ENCODE measurements at places on chromosomes 3 and 15.

- DNase-seq, result no peak
Observed at GRCh38 chr3:103446953-103447629, 1012.3 kb downstream of the ZPLD1 start.

GRCh38 chr3:137012097-137012501 is 54.3 kb downstream of the IL20RB start:
- DNase-seq, result no peak

GRCh38 chr15:72968531-72968922 is 83.7 kb upstream of the NEO1 start:
- DNase-seq, result no peak

GRCh38 chr15:81418891-81419290 is 44.9 kb upstream of the TMC3 start:
- no peak for DNase-seq

- DNase-seq, result no peak
Observed at GRCh38 chr3:12545473-12545791, at the start of gene MKRN2OS. MKRN2OS (minus strand) TSS chr3:12545499; CDS start chr3:12545464, 35 bp downstream.

- DNase-seq, result no peak
Observed at GRCh38 chr3:24278543-24278942, 216.1 kb downstream of the THRB start.

- peak; percentile 21 for DNase-seq
Observed at GRCh38 chr3:154121701-154122551, 736 bp downstream of the ARHGEF26 start.

GRCh38 chr3:136194409-136195257 is 1.5 kb downstream of the MSL2 start:
- DNase-seq, result peak; percentile 58

DNA sequence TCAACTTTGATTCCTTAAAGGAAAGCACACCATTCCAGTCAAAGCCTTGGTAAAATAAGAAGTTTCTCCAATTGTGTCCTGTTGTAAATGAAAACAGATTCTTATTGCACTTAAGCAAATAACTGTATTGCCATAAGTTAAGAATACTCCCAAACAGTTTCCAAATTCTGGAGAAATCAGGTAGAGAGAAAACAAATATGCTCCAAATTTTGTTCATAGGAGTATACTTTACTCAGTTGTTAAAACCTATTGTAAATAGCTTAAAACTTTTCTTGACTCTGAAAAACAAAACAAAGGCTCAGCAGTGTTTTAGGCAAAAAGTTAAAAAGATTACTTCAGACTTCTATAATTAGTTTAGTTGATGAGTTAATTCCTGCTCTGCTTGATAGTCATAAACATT is 42.4 kb downstream of the LNP1 start:
- DNase-seq, result no peak

GRCh38 chr15:39657181-39657580 is 76.3 kb downstream of the THBS1 start:
- DNase-seq, result no peak

- no peak for DNase-seq
Observed at GRCh38 chr3:11254876-11255275, 17.3 kb upstream of the ATG7 start.

- DNase-seq, result no peak
Observed at GRCh38 chr3:54008099-54008498, 114.3 kb upstream of the CACNA2D3 start.

GRCh38 chr3:100438623-100438974 is 37.3 kb downstream of the LNP1 start:
- DNase-seq, result no peak

GRCh38 chr3:43281020-43281419 is 5.3 kb upstream of the SNRK start:
- DNase-seq, result no peak

GRCh38 chr3:71119171-71119570 is 464.4 kb downstream of the FOXP1 start:
- no peak for DNase-seq

- no peak for DNase-seq
Observed at GRCh38 chr15:38005953-38006808, 71.7 kb downstream of the TMCO5A start.

DNA sequence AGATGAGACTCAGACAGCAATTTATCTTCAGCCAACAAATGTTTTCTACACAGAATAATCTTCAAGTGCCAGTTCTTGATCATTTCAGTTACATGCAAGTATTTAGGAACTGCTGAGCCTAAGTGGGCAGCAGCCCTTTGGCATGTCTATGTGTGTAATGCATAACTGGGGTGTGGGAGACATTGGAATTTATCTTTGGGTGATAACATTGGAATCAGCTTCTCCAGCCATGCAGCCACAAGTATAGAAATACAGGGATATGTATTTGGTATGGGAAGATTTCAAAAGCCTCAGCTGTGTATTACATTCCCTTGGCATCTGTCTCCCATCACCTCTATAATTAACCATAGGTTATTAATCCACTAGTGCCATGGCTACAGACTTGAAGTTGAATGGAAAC is 63.4 kb upstream of the FOXP1 start:
- DNase-seq, result no peak

DNA sequence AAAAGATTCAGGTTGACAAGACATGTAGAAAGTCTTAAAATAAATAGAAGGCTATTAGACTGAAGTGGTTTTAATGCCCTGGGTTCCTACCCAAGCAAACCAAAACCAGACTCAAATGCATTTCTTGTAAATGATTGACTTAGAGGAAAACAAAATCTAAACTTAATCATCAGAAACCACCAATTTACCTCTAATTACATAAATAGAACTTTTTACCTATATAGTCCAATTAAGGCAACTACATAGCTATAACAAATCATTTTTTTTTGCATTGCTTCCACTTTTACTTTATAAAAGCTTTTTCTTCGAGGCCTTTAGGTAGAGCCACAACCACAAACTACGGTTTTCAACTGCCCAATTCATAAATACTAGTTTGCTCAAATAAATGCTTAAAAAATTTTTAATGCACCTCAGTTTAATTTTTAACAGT is 231.3 kb upstream of the ARHGEF26 start:
- no peak for DNase-seq

DNA sequence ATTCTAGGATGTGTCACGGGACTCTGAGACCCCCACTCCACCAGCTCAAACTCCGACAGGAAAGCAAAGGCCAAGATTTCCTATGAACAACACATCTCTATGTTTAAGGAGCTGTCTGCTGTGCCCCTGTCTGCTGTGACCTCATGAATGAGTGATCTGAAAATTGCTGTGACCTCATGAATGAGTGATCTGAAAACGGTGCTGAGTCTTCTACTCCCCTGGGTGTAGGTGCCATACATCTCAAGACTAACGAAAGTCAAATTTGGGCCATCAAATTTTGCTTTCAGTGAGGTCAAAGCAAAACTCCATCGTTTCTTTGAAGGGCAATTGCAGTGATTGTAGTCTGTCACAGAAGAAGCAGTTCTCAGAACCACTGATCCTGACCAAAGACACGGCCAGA is 24.4 kb downstream of the IL5RA start:
- no peak for DNase-seq

GRCh38 chr3:167936019-167936418 is 159.7 kb downstream of the GOLIM4 start:
- no peak for DNase-seq

- DNase-seq, result no peak
Observed at GRCh38 chr3:97391167-97391566, 373.4 kb upstream of the ARL6 start.

- no peak for DNase-seq
Observed at GRCh38 chr15:57553526-57553925, 38.2 kb upstream of the MYZAP start.

GRCh38 chr3:175411946-175412345 is 552.8 kb downstream of the NAALADL2 start:
- DNase-seq, result no peak

DNA sequence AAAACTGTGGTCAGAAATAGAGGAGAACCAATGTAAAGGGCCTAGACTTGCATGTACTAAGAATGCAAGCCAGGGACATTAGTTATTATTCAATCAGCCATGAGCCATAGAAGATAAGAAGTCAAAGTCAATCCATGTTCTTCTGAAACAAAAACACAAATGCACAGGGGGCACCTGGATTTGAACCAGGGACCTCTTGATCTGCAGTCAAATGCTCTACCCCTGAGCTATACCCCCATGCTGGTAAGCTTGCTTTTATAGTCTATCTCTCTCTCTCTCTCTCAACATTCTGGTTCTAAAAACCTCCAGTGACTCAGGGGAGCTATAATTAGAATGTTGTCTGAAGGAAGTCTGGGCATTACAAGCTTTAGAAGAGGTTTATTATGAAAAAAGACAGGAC is 85.6 kb upstream of the ACP3 start:
- no peak for DNase-seq

DNA sequence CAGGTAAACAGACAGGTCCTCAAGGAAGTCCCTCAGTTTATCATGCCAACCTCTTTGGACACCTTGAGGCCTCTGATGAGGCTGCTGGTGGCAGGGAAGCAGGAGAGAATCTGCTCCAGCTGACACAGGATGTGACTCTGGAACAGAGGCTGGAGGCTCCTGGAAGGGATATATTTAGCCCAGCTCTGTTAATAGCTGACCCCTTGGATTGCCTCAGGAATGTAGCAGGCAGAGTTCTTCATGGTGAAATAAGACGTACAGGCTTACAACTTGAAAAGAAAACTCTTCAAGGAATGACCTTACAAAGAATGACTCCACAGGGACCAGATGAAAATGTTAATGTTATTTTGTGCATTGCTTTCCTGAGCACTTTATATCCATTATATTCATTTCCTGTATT is 90.5 kb downstream of the AQP9 start:
- DNase-seq, result no peak

DNA sequence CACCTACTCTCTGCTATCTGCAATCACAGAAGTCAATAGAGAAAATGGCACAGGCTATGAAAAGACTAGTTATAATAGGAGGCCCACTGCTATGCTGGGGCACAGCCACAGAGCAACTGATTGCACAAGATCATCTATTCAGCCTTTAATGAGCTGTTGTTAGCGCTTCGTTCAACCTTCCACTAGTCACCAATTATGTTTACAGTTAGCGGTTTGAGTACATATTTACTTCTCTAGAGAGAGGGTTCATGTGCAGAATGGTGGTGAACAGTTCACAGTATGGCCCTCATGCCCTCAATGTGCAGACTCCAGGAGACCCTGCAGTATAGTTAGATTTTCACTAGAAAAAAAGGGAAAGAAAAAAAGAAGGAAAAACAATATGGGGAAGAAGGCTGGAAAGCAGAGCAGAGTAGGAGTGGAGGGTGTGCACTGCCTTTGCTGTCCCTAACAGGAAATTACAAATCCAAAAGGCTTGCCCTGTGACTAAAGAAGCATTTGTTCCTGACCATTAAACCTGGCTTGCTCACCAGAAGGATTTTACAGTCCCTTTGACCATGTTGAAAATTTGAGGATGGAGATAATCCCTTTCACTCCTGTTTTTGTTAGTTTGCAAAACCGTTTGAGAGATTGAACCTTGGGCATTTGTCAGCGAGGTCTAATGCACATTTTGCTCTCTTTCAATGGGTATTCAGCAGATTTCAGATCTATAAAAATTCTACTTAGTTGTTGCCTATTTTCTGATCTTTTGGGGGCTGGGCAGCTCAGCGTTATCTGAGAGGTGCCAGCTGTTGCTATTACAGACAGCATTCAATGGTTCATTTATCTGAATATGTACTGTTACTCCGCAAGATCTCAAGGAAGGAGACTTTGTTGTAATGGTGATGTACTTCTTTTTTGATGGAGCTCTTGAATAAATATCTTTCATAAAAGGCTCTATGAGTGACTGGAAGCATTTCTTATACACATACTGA is 296.1 kb downstream of the LSAMP start:
- DNase-seq, result no peak

DNA sequence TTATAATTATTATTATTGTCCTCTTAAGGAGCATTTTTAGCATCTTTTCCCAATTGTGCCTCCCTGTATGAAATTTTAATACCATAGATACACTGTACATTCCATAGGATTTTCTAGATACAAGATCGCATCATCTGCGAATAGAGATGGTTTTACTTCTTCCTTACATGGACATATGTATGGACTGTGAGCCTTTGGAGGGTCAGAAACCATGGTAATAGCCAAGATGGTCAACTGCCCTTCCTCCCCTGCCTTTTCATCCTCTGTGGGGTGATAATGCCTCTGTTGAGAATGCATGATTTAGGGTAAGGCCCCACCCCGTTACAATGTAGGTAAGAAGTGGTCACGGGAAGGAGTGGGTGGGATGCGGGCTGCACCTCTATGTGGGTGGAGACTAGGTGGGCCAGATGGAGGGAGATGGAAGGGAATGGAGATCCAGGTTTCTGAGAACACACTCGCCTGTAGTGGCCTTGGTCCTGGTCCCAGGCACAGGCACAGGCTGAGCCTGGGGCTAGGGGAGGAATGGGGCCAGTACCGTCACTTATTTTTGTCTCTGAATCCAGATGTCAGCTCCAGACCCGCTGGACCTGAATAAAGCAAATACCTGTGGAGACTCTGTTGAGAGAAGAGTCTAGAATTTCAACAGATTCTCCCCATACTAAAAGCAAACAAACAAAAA is 31.7 kb downstream of the GOLGA6A start:
- no peak for DNase-seq

DNA sequence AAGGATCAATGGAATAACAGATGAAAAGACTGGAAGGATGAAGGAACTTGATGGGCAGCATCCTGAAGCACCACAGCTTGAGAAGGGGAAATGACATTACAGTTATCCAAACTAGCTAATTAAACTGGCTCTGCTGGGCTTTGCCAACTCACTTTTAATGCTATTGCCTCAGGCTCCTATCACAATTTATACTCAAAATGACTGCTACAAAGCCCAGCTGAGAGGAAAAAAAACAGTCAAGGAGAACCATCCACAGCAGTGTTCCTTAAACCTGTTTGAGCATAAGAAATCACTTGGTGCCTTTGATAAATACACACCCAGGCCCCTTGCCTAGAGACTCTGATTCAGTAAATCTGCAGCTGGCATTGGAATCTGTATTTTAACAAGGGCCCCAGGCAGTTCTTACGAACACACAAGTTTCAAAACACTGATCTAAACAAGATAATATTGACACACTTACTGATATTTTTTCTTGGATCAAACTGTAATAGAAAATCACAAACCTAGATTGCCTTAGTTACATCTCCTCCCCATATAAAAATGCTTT is 85.8 kb downstream of the MB21D2 start:
- no peak for DNase-seq

- no peak for DNase-seq
Observed at GRCh38 chr3:165233501-165234195, 37.5 kb upstream of the SLITRK3 start.

DNA sequence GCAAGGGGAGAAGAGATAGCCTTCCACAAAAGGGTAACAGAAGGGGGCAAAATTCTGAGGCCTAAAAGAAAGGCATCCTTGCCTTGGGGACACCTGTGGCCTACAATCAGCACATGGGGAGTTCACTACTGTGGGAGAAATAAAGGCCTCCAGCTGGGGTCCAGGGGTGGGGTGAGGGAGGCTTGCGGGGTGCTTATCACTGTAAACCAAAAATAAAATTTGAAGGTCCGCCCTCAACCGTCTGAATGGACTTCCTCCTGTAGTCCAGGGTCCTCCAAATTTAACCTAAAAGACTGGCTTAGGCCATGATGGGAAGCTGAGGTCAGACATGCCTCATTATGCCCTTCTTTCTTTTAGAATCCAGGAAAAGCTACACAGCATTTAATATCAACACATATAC is 2.1 kb upstream of the POLR2M start:
- DNase-seq, result no peak

- no peak for DNase-seq
Observed at GRCh38 chr3:117263270-117263669, 553.7 kb downstream of the TUSC7 start.

Measured in stimulated activated CD4-positive, alpha-beta T cell treated with anti-CD3 and anti-CD28 coated beads, Interleukin-4, amount 100 ng/mL, for 1 hour (primary cell).